Activated CD4-positive, alpha-beta T cell treated with anti-CD3 and anti-CD28 coated beads, Interleukin-2, amount 10 ng/mL, durations not matched to agents 24 days and 14 days (primary cell): ENCODE measurements at places on chromosomes 7 and 10. TPM values are rescaled to one million over a fixed set of nuclear protein-coding genes. Genes with fewer than 3 reads are reported as not detected.
A peak's percentile ranks its signal among the peaks of the same experiment; 100 is the strongest.

The ZNF239 gene
- 2.5 TPM in 2 replicates for total RNA-seq

The PPRC1 gene
- total RNA-seq = 111 and 113 TPM in 2 replicates

The CASP7 gene
- 15.6 and 16.3 TPM in 2 replicates for total RNA-seq

GRCh38 chr10:97086530-97086929, 99.2 kb downstream of the SLIT1 start:
- no peaks in the 10 kb centered on the region for H3K36me3 ChIP-seq
- no peak for DNase-seq
- H3K4me3 ChIP-seq = no peak overlapping the region

GRCh38 chr10:559767-560047, 129.8 kb downstream of the DIP2C start:
- H3K4me1 ChIP-seq = no peaks in the 10 kb centered on the region
- no peak overlapping the region for H3K4me3 ChIP-seq
- no peaks in the 10 kb centered on the region for H3K36me3 ChIP-seq
- no peak for DNase-seq
- H3K27ac ChIP-seq = no peak overlapping the region

GRCh38 chr10:59879363-59879913, 26.9 kb downstream of the CCDC6 start:
- no peak for DNase-seq
- H3K27ac ChIP-seq = peak overlapping the region; percentile 92
- H3K36me3 ChIP-seq = peaks cover 28% of the 10 kb centered on the region
- H3K27me3 ChIP-seq = no peaks in the 10 kb centered on the region

GRCh38 chr7:103569621-103570305, 123.8 kb upstream of the SLC26A5 start:
- H3K4me1 ChIP-seq = no peaks in the 10 kb centered on the region
- no peak overlapping the region for H3K4me3 ChIP-seq
- DNase-seq = no peak
- H3K27me3 ChIP-seq = peaks cover 8% of the 10 kb centered on the region
- no peaks in the 10 kb centered on the region for H3K36me3 ChIP-seq
- H3K27ac ChIP-seq = no peak overlapping the region

DNA sequence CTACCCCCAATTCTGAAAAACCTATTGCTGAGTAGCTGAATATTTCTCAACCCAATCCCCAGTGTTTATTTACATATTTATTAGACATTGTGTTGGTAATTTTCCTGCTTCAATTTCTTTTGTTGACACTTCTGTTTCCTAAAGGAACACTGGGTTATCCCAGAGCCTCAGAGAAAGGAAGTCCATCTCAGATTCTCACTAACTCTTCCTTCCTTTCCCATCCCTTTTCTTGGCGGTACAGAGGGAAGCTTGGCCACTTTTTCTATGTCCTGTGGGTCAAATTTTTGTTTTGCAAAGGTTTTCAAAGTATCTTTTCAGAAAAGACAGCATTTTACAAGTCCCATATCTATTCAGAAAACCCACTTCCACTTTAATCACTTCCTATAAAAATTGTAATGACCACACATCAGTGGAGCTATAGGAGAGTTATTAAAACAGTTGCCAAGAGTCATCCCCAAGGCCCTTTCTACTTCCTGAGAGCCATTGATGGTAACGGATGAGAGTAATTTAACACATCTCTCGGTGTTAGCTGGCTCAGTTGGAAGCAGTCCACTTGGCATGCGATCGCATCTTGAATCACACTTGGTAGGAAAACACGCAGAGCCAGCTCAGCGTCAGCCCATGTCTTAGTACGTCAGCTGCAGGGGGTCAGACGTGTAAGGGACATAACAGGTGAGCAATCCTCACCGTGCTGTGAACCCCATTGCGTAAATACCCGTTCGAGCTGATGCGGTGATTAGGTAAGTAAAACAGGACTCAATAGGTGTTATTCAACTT, 231.1 kb upstream of the ADARB2 start:
- no peaks in the 10 kb centered on the region for H3K36me3 ChIP-seq
- no peak overlapping the region for H3K27ac ChIP-seq
- no peaks in the 10 kb centered on the region for H3K27me3 ChIP-seq
- no peak overlapping the region for H3K4me3 ChIP-seq
- DNase-seq = no peak

DNA sequence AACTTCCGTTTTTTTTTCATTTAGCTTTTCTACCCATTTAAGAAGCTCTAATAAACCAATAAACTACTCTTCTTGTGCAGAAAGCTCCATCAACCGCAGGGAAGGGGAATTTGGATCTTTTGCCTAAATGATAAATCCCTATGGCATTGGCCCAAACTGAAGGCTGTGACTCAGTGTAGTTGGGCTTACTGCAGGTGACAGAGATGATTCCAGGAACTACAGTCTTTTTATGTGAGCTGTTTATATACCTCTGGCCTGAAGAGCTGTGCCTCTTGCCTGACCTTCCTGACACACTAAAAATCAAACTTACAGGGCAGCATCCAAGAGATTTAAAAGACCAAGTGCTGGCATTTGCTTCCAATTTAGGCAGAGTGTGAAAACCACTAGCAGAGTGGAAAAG, 25.2 kb downstream of the ABCB1 start:
- H3K4me1 ChIP-seq = peaks cover 8% of the 10 kb centered on the region
- DNase-seq = no peak
- H3K4me3 ChIP-seq = no peak overlapping the region
